ENCODE measurements at places on chromosomes 6 and 20.

GRCh38 chr20:38735172-38735571 lies 10.9 kb downstream of the SLC32A1 start:
- DNase-seq: no peak

GRCh38 chr6:51842061-51842803 lies 245.2 kb downstream of the PKHD1 start:
- DNase-seq: no peak

GRCh38 chr20:44282192-44282591 lies 28.8 kb downstream of the FITM2 start:
- no peak for DNase-seq

- DNase-seq: no peak
Observed at GRCh38 chr6:52136934-52137467, 49.2 kb upstream of the IL17A start.

- no peak for DNase-seq
Observed at GRCh38 chr20:20297181-20297580, 70.7 kb upstream of the INSM1 start.

DNA sequence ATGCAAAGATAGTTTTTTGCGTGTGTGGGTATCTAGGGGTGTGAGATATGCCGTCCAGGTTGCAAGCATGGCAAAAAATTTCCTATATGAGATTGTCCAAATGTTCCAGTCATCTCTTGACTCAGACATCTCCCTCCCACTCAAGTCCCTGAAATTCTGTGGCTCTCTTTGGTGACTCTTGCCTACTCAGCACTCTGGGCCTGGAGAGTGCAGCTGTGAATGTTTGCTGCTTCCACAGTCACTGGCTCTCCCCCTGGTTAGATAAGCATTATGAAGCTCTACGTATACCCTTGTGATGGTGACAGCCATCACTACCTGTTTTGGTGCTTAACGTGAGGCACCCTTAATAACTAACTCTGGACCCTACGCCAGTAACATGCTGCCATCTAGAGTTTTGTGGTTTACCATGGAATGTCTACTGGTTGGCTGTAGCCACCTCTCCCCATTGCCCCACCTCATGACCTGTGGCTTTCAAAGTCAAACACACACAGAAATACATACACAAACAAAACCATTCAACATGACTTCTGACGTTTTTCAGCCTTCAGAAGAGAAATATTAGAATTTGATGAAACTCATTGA lies 621.9 kb upstream of the CITED2 start:
- DNase-seq: no peak

DNA sequence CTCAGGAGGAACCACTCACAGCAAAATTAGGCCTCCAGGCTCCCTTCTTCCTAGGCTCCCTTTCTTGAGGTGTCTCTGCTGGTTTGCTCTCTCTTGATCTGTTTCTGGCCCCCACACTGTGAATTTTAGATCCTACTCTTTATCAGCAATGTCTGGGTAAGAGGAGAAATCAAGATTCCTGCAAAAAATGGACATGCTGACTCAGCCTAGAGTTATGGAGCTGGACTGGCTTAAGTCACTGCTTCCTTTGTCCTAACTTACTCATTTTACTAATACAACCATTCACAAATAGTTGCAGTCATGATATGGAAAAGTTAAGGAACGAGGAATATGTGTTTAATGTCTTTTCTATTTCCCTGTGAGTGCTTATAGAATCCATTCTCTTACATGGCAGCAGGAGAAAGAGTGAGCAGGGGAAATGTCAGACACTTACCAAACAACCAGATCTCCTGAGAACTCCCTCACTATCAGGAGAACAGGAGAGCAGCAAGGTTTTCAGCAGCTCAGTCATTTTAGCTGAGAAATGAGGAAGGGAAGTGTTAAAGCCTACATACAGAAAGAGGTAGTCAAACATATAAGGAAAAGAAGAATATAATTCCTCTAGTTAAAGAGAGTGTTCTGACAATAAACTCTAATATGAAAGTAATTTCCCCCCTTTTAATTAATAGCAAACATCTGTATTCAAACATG lies 160.8 kb downstream of the PDE7B start:
- DNase-seq: no peak

DNA sequence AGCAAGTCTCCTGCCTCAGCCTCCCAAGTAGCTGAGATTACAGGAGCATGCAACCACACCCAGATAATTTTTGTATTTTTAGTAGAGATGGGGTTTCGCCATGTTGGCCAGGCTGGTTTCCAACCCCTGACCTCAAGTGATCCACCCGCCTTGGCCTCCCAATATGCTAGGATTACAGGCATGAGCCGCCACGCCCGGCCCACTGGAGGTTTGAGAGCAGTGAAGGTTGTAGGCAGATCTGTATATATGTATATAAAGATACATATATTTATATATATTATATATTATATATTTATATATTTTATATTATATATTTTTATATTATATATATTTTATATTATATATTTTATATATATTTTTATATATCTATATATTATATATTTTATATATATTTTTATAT lies 38.2 kb upstream of the TTPAL start:
- no peak for DNase-seq

- DNase-seq: no peak
Observed at GRCh38 chr6:36160147-36160760, 29.9 kb downstream of the MAPK13 start.

GRCh38 chr20:38152175-38152620 lies 12.9 kb downstream of the TGM2 start:
- no peak for DNase-seq

GRCh38 chr20:44586289-44586911 lies 4.0 kb downstream of the PKIG start:
- DNase-seq: no peak

DNA sequence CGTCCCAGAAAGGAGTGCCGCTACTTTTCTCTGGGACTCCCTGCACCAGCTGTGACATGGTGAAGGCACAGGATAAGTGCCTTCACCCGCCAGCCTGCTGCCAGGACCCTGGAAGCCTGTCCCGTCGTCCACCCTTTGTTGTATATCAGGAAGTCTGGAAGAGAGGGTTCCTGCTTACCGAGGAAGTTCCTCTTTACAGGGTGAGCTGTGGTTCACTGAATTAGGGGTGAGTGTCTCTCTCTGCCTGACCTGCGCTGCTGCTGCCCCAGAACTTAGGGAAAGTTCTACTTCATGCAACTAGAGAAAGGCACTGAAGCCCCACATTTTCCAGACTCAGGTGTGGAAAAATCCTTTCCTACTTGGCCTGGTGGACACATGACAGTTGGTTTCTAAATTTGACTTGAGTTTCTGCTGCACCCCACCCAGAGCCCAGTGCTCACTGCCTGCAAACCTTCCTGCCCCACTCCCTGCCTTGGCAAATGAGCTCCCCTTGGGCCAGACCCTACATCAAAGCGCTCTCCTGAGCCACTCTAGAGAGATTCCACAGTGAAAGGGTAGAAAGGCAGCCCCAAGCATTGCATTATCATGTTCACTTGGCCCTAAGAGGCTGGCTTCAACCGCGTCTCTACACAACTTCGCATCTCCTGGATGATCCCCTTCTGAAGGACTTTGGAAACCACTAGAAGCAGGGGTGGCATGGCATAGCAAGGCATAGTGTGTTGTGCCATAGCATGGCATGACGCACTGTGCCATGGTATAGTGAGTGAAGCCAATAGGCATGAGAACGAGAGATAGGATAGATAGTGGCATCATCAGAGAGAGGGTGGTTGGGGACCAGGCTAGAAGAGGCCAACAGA lies 215.8 kb upstream of the CDYL start:
- DNase-seq: no peak

- no peak for DNase-seq
Observed at GRCh38 chr6:144597511-144597910, 312.4 kb downstream of the UTRN start.

DNA sequence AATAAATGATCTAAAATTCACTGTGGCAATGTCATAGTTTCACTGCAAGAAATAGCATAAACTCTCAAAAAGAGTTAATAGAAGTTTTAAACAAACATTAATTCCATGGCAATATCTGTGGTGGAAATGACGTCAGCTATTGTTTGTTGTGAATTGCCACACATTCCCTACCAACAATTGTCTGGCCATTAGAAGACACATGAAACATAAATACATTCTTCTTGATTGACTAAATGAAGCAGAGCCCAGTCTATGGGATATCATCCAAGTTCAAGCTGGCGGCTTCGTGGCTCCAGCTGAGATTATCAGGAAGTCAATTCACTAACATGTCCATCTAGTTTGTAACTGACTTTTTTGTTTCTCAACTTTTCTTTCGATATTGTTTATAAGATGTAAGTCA lies 369.0 kb downstream of the ARHGAP18 start:
- DNase-seq: no peak

DNA sequence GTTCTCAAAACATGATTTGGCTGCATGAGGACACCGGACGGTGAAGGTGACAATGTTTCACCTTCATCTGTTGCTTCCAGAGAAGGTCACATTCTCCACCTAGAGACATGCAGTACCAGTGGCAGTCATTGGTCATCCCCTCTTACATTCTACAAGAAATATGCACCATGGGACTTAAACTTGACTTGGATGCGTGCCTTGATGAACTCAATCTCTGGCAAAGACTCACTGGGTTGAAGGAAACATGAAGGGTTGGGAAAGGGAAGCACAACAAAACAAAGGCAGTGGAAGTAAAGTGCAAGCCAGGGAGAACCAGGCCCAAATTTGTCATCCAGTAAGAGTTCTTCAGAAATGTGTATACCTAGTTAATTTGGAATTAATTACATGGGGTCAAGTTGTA lies 39.4 kb upstream of the ARMH2 start:
- DNase-seq: no peak

DNA sequence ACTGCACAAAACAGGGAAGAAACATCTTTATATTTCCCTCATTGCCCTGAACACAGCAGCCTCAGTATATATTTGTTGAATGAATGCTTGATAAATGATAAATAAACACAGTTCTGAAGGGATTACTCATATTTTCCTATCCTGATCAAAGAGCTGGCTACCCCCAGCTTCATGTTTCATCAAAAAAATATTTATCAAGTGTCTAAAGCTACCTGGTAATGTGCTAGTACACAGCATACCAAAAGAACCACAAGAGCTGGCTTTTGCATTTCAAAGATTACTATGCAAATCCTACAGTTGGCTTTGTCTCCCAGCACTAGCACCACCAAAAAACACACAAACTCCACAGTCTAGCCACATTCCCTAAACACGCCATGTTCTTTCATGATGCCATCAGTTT lies 130.0 kb downstream of the BTBD9 start:
- no peak for DNase-seq

DNA sequence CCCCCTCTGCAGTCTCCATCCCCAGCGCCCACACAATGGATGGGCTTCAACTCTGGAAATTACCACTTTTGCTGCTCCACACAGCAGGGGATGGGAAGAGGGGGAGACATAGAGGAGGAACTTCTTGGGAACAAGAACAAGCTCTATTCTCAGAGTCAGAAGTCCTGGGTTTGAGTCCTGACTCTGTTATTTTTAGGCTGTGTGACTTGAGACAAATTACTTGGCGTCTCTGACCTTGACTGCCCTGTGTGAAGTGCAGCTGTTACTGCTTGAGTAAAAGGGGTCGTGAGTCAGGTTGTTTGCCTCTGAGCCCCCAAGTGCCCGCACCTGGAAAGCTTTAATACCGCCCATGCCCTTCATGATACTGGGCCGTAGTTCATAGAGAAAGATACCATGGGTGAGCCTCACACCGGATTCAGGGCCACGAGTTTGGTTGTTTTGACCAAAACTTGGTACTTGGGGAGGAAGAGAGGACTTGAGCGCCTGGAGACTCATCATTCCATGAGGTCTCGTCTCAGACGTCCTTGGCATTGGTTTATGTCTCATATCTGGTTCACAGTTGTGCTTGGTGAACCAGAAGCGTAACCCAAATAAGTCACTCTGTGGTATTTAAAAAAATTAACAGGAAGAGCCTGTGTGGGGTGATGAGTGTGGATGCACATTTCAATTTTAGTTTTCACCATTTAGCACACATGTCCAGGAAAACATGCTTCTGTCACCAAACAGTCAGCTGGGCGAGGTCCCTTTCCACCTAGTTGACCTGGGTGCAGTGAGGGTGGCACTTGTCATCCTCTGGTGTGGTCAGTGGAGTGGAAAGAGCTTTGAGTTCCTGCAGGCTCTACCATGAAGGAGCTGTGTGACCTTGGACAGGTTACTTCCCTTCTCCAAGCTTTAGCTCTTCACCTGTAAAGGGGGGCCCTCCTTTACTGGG lies 75.6 kb downstream of the CDC5L start:
- no peak for DNase-seq

DNA sequence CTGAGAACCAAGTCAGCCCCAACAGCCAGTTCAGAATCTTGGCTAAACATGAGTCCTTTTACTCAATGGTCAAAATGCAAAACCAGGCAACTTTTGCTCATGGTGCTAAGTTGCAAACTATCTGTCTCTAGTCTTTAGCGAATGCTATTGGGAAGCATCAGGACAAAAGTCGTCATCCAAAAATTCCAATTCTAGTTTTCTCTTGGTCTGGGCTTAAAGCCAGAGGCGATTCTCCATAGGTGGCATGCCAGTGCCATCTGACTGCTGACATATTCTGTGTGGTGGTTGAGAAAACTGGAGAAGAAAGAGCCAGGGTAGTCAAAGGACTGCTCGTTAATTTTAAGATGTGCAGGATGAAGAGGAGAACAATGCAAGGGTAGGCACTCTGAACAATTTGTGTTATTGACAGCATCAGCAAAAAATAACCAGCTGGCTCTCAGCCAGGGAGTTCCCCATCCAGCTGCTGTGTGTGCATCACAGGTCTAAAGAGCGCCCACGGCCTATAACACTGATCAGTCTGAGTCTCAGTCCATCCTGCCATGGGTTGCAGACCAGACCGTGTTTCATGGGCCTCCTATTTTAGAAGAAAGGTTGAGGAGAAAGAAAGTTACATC lies 313.6 kb downstream of the ALDH8A1 start:
- DNase-seq: peak; percentile 21

GRCh38 chr6:132369526-132369925 lies 31.7 kb downstream of the MOXD1 start:
- DNase-seq: no peak

DNA sequence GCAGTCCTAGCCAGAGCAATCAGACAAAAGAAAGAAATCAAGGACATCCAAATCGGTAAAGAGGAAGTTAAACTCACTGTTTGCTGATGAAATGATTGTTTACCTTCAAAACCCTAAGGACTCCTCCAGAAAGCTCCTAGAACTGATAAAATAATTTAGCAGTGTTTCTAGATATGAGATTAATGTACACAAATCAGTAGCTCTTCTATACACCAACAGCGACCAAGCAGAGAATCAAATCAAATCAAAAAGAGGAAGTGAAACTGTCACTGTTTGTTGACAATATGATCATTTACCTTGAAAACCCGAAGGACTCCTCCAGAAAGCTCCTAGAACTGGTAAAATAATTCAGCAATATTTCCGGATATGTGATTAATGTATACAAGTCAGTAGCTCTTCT lies 21.7 kb downstream of the SERPINB9 start:
- DNase-seq: no peak

- no peak for DNase-seq
Observed at GRCh38 chr6:99354983-99355382, 5.5 kb upstream of the FAXC start.

GRCh38 chr6:11493974-11494373 lies 43.6 kb upstream of the TMEM170B start:
- no peak for DNase-seq

GRCh38 chr6:36873612-36874442 lies 776 bp downstream of the PPIL1 start:
- DNase-seq: no peak

- DNase-seq: no peak
Observed at GRCh38 chr20:50593005-50593335, 82.8 kb downstream of the PTPN1 start.

- DNase-seq: no peak
Observed at GRCh38 chr6:150967910-150968309, 102.4 kb downstream of the MTHFD1L start.

GRCh38 chr6:81863123-81863522 lies 110.6 kb upstream of the TENT5A start:
- no peak for DNase-seq

Data from activated CD8-positive, alpha-beta memory T cell treated with anti-CD3 and anti-CD28 coated beads, Interleukin-2, amount 50 U/mL, for 4 hours (primary cell).